ENCODE measurements at places on chromosomes 13 and 19.

DNA sequence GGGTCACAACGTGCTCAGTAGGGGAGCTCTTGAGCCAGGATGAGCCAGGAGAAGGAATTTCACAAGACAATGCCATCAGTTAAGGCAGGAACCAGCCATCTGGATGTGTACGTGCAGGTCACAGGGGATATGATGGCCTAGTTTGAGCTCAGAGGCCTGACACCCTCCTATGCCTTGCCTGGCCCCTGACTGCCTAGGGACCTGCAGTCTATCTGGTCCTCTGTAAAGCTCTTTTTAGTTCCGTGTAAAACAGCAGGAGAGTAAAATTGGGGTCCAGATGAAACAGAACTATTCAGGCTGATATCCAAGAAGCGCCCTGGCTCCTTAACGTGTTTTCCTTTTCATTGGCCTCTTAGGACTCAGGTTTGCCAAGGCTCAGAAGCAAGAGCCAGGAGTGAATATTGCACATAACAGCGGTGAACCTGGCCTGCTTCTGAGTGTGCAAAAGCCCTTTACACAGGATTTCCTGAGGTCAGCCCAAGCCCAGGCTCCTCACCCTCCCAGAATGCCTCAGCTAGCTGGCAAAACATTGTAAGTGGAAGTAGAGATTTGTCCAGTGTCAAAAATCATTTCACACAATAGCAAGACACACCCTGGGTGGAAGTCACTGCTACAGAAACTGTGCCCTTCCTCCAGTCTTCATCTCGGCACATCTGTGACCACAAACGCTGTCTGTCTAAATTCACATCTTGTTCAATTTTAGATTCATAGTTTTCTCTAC lies 777.2 kb downstream of the UQCRFS1 start:
- no peak for DNase-seq

- no peak for DNase-seq
Observed at GRCh38 chr13:95588721-95589120, 36.2 kb downstream of the CLDN10 start.

- no peak for DNase-seq
Observed at GRCh38 chr13:84080748-84081530, 198.7 kb upstream of the SLITRK1 start.

GRCh38 chr19:6632002-6632621 lies 37.8 kb downstream of the TNFSF14 start:
- DNase-seq: peak; percentile 74

- DNase-seq: no peak
Observed at GRCh38 chr13:107119989-107120881, 552.3 kb upstream of the ARGLU1 start.

GRCh38 chr19:48752496-48753365 lies at the start of gene FUT1:
Gene FUT1 (minus strand): TSS chr19:48752641. CDS start chr19:48751281, 1,360 bp downstream.
- DNase-seq: no peak

GRCh38 chr19:3692141-3693024 lies 7.9 kb downstream of the PIP5K1C start:
- peak; percentile 58 for DNase-seq

DNA sequence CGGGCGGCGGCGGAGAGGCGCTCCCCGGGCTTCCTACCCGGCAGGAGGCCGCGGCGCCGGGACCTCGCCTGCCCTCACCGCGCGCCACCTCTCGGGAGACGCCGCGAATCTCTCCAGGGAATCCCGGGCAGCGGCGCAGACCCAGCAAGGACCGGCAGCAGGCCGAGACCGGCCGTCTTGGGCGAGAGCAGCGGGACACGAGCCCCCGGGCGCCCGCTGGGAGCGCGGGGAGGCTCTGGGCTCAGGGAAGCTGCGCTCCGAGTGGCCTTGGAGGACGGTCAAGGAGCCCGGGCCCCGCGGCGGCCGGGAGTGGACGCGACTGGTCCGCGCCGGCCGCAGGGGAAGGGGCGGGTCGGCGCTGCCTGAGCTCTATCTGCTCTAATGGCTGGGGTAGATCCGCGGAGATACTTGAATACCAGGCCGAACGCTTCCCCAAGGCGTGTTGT lies 14.7 kb downstream of the CDX2 start:
- DNase-seq: no peak

DNA sequence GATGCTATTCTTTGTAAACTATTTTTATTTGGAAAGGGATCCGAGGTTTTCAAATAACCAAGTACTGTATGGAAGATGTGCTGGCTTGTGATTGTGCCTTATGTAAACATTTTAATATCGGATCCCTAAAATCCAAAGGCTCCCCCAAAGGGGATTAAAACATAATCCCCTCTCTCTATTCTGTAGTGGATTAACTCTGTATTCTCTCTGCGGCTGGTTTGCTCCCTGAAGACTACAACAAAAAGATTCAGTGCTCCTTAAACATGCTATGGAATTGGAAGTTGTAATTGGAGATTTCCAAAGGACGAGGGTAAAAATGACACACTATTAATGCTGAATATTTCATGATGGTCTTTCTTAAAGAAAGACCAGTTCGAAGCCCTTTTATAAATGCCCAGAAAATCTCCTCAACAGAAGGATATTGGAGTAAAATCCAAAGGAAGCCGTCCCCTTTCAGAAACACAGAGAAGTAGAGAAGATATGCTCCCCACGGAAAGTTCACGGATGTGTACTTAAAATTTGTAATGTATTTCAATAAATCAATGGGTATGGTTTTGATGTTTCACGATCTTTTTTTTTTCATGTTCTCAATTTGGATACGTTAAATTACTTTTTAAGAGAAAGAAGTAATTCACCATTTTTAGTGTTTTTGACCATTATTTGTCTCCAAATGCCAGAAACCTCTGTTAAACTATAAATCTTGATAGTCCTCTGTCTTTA lies 6.5 kb downstream of the MAB21L1 start:
- DNase-seq: no peak

GRCh38 chr19:495402-496111 lies 729 bp upstream of the MADCAM1 start:
- peak; percentile 62 for DNase-seq

DNA sequence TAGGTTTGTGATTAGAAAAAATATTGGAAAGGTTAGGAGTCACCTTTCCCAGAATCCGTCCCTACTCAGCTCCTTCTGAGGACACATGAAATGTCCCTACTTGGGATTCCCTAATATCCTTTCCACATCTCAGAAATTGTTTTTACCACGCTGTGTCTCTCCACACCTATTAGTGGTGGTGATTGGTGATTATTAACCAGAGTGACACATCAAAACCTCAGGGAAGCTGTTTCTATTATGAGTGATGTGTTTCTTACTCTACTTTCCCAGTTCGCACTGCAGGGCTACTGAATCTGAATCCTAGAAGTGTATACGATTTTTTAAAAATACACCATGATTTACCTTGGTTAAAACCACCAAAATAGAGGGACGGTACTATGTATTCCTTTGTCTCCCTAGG lies 460.8 kb downstream of the TBC1D4 start:
- no peak for DNase-seq

- DNase-seq: no peak
Observed at GRCh38 chr19:31351855-31352195, 2.6 kb upstream of the TSHZ3 start.

DNA sequence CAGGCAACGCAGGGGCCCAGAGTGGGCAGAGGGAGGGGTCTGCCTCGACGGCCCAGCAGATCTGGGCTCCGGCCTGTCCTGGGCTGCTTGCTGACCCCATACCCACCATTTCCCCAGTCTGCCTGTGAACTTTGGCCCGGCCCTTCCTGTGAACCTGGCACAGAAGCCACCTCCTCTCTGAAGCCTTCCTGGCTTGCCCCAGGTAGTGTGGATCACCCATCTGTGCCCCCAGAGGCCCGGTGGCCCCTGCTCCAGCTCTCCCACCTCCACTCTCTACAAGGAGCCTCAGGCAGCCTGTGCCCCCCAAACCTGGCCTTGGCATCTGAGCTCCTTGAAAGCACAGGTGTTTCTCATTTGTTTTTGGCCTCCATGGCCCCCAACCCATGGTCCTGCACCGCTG lies 15.7 kb downstream of the PLEKHF1 start:
- no peak for DNase-seq

GRCh38 chr13:24650161-24650560 lies 30.0 kb upstream of the ATP12A start:
- DNase-seq: no peak

DNA sequence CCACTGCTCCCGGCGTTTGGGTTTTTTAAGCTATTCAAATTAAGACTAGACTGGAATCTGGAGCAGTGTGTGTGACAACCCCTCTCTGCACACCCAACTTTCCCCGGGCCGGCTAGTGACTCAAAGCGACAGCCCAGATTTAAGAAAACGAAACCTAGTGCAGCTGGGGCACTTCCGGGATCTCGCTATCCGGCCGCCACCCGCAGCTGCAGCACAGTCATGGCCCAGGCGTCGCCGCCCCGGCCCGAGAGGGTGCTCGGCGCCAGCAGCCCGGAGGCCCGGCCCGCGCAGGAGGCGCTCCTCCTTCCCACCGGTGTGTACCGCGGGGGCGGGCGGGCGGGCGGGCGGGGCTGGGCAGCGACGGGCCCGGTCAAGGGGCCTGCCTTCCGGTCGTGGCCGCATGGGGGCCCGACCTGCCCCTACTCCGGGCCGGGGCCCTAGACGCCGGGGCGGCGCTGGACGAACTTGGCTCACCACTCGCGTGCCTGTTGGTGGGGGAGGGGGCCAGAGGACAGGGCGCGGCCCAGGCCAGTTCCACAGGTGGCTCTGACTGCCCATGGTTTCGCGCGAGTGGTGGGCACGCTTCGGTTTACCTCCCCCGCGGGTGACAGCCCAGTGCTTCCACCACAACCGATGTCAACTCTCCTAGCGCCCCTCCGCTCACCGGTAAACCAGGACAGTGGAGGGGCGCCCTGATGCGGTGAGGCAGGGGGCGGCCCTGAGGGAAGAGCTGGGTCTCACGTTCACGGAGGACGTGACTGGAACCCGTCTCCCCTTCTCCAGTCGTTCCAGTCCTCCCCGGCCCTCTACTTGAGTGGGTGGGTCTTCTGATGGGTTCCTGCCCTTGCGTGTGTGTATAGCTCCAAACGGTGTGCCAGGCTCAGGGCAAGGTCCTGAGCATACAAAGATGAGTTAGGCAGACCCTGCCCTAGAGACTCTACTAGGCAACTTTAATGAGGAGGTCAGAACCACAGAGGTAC lies at the start of gene PHF11:
Gene PHF11, plus strand, starts transcription at position 171 of the 980 bp plus-strand sequence. Its CDS starts 49 bp downstream, at position 220.
- peak; percentile 77 for DNase-seq

GRCh38 chr13:98875146-98875729 lies 102.6 kb downstream of the DOCK9 start:
- no peak for DNase-seq
